Activated CD8-positive, alpha-beta T cell treated with anti-CD3 and anti-CD28 coated beads, Interleukin-2, amount 10 ng/mL, durations not matched to agents 7 days and 5 days (primary cell): ENCODE measurements at places on chromosomes 6 and 20. TPM values are rescaled to one million over a fixed set of nuclear protein-coding genes. Genes with fewer than 3 reads are reported as not detected.

DNA sequence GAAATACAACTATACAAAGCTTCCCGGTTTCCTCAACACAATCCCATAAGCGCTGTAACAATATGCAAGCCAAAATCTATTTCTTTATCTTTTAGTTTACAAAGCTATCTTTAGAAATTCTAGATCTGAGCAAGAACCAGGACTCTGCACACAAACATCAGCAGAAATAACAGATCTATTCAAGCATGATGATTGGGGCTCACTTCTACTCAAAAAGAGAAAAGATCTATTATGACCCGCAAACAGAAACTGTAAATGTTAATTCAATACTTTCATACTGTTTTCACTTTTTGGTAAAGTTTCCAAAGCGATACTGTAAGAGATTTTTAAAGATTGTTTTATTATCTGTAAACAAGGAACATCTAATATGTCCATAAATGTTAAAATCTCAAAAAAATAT, 86.6 kb downstream of the SESN1 start:
- DNase-seq, result no peak

GRCh38 chr20:56690531-56691175, 61.5 kb downstream of the TFAP2C start:
- no peak for DNase-seq

- DNase-seq, result no peak
Observed at GRCh38 chr6:97293198-97293696, 10.2 kb upstream of the MMS22L start.

GRCh38 chr6:154010371-154010770, 28.7 kb upstream of the OPRM1 start:
- DNase-seq, result no peak

GRCh38 chr6:162245830-162246420, 481.6 kb downstream of the PRKN start:
- no peak for DNase-seq

GRCh38 chr6:122628714-122629113, 18.5 kb downstream of the PKIB start:
- DNase-seq, result no peak

DNA sequence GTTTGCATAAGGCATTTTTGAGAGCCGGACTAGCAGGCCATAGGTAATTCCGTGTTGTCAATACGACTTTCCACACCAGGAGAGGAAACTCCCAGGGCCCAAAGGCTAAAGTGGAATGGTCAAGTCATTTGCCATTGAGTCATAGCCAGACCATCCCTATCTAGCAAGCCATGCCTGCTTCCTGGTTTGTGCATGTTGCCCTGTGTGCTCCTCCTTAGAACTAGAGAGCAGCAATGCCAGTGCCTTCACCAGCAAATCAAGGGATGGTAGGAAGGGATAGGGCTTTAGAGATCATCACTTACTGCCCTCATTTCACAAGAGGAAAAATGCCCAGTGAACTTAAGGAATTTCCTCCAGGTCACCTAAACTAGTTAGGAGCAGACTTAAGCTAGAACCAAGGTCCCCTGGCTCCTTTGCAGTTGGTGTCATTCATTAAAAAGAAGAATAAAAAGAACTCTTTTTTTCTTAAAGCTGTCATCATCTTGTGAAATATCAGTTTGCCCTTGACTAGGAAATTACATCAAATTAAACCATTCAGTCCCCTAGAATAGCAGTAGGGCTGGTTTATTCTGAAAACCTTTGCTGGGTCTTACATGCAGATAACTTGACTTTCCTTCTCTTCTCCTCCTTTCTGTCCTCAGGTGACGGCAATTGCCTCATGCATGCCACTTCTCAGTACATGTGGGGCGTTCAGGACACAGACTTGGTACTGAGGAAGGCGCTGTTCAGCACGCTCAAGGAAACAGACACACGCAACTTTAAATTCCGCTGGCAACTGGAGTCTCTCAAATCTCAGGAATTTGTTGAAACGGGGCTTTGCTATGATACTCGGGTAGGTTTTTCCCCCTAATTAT, 7.4 kb downstream of the TNFAIP3 start:
- DNase-seq, result no peak

GRCh38 chr20:2932498-2932897, 59.2 kb downstream of the PTPRA start:
- DNase-seq, result no peak

CGA gene
- total RNA-seq, result not detected

GTSF1L gene
- total RNA-seq, result not detected

BMP5 gene
- total RNA-seq, result not detected

SYTL3 gene
- total RNA-seq, result 48.3 TPM

RAB32 gene
- total RNA-seq, result 0.21 TPM

PRND gene
- not detected for total RNA-seq
